ENCODE measurements at places on chromosomes 2 and 18.

DNA sequence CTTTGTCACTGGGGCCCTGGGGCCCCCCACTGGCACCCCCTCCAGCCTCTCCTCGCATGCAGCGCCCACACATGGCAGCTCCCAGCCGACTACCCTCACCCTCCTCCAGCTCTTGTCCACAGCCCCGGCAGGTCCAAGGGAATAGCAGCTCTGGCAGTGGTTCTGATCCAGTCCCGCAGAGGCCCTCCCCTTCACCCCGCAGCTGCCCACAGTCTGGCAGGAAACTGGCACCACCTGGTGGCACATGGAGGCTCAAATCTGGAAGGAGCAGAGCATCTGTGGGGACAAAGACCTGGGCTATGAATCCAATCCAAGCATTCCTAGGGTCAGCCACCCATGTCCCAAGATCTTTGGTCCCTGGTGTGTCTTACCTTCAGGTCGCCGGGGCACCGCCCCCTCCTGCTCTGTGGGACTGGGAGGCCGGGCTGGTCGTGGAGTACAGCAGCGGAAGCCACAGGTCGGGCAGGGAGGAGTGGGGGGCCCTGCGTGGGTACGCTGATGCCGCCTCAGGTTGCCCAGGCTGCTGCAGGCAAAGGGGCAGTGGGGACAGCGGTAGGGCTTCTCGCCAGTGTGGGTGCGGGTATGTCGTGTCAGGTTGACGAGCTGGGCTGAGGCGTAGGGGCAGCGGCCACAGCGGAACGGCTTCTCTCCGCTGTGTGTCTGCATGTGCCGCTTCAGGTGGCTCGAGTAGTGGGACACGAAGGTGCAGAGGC lies 2.3 kb downstream of the ZNF513 start:
- no peak for DNase-seq

- no peak for DNase-seq
These were observed 22.5 kb downstream of the SLC14A2 start for GRCh38 chr18:45637546-45638327.

- no peak for DNase-seq
These were observed 74.7 kb downstream of the PSMG2 start for GRCh38 chr18:12777500-12777944.

- no peak for DNase-seq
These were observed 223.7 kb downstream of the DCDC2C start for GRCh38 chr2:3927031-3927430.

GRCh38 chr2:203913947-203914346 lies 22.6 kb upstream of the ICOS start:
- DNase-seq, result no peak

- DNase-seq, result peak; percentile 47
These were observed 283.0 kb upstream of the PXDN start for GRCh38 chr2:2027271-2027670.

- DNase-seq, result no peak
These were observed 23.3 kb upstream of the IL18RAP start for GRCh38 chr2:102399499-102400141.

- DNase-seq, result no peak
These were observed 816.4 kb downstream of the SOCS6 start for GRCh38 chr18:71105078-71105819.

DNA sequence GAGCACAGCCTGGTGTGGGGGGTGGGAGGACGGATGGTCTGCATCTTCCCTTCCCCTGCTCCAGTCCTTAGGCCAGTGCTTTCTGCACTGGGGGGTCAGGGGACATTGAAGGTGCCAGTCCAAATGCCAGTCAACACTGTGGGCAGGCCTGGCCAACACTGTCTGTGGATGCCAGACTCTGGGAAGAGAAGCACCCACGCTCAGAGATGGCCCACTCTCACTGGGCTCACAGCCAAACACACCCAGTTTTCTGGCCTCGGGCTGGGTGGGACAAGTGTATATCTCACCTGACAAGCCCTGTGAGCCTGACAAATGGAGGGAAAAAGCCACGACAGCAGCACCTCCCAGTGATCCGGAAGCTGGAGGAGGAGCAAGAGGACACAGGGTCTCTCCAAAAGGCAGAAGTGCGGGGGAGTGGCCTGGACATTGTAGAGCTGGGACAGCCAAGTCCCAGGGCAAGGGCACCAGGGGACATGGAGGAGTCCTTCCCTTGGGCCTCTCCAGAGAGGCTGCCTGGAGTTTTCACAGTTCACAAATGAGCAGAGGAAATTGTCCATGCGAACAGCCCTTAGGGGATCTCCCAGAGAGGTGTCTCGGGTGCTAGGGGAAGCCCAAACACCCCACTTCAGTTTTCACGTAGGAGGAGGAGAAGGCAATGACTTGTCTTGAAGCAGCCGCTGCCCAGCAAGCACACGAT lies 79.3 kb downstream of the SDC1 start:
- DNase-seq, result no peak

GRCh38 chr18:5488844-5489243 lies 55.0 kb downstream of the EPB41L3 start:
- DNase-seq, result no peak

- no peak for DNase-seq
These were observed 66.2 kb downstream of the MDH1 start for GRCh38 chr2:63654959-63655358.

GRCh38 chr2:8264981-8265380 lies 416.9 kb upstream of the ID2 start:
- DNase-seq, result no peak

DNA sequence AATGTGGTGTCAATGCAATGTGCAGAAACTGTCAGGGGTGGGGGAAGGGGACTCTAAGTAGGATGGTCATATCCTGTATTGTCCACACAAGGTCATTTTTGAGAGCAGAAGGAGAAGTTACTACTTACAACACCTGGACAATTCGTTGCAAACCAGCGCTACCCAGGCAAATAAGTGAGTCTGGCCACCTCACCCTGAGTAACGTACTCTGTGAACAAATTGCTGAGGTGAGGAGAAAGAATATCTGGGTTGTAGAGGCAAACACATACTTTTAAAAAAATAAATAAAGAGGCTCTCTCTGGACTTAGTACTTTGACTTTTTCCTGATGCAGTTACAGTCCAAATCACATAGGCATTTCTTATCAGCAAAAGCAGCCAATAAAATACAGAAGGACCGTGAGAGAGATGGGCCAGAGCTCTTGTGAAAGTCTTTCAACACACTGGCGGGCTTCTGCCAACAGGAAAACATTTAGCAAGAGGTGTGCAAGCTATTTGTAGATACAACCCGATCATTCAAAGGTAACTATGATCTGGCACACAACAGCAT lies 268.2 kb upstream of the ID2 start:
- DNase-seq, result no peak

- DNase-seq, result peak; percentile 56
These were observed 21.9 kb downstream of the TEX44 start for GRCh38 chr2:231614559-231615057.

DNA sequence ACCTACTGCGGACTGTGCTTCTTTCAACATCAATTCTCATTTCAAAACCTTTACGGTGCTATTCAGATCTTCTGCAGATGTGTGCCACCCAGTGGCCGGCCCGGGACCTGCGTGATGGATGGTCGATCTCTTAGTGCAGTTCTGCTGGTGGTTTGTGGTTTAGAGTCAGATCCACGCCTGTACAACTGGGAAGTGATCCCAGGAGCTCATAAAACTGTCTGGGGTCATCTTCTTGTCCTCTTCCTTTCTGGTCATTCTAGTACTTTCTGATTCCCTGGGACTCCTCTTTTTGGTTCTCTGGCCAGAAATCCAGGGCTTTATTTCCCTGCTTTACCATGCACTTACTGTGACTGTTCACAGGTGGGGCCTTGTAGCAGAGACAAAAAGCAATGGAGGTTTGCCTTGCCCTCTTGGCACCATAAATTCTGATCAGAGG lies 15.8 kb upstream of the SELENOI start:
- DNase-seq, result peak; percentile 88

GRCh38 chr2:174607989-174608865 lies 10.6 kb upstream of the WIPF1 start:
- no peak for DNase-seq

GRCh38 chr18:55838319-55838718 lies 250.3 kb upstream of the TCF4 start:
- DNase-seq, result no peak

DNA sequence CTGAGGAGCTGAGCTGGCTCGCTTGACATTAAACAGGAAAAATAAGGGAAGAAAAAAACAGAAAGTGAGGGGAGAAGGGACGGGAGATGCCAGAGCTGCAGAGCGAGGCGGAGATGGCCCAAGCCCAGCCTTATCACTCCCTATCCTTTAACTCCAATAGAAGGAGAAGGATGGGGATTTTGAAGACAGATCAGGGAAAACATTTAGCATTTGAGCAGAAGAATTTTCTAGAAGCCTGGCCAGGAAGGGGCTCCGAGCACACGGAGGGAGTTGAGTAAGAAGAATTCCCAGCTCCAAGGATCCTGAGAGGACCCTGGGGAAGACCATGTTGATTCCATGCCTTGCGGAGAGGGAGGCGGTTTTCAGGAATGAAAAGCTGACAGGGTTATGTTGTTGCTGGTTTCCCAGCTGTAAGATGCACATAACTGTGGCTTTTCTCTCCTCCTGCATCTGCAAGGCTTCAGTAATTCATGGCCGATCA lies 35.6 kb downstream of the TWIST2 start:
- DNase-seq, result no peak

DNA sequence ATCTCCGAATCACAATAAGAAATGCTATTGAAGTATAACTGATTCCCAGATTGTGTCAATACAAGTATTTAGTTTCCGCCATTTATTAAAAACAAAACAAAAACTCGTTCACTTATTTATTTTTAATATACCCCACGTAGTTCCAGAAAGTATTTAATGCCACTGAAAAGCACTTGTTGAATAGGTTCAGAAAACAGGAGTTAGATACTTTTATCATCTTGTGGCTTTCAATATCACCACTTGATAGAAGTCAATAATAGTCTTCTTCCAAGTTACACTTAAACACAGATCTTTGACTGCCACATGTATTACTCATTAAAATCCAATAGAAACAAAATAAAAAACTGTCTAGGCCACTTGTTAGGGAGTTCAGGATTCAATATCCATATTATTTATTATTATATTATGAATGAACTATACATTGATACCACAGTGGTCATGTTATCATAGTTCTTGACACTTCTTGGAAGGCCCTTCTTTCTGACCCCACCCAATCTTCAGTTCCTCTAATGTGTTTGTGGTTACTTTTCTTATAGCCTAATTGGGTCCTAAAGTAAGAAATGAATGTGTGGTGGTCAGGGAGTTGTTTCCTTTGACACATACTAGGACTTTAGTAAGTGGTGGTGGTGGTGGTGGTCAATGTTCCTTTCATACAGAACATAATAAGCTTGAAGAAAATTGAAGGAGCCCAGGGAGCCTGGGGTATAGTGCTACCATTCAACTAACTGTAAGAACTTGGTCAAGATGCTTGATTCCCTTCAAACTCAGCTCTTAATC lies 221.3 kb upstream of the ITGA4 start:
- no peak for DNase-seq

GRCh38 chr2:194328456-194328855 lies 1328.6 kb upstream of the SLC39A10 start:
- peak; percentile 60 for DNase-seq

GRCh38 chr18:74255131-74255616 lies 36.6 kb downstream of the CYB5A start:
- DNase-seq, result no peak

GRCh38 chr2:147688242-147688641 lies 156.6 kb upstream of the ACVR2A start:
- DNase-seq, result no peak

GRCh38 chr2:189613077-189613636 lies 32.6 kb upstream of the SLC40A1 start:
- no peak for DNase-seq

GRCh38 chr2:215737477-215737876 lies 275.9 kb downstream of the MREG start:
- DNase-seq, result no peak

GRCh38 chr2:64595397-64596176 lies 58.1 kb downstream of the SERTAD2 start:
- DNase-seq, result no peak

DNA sequence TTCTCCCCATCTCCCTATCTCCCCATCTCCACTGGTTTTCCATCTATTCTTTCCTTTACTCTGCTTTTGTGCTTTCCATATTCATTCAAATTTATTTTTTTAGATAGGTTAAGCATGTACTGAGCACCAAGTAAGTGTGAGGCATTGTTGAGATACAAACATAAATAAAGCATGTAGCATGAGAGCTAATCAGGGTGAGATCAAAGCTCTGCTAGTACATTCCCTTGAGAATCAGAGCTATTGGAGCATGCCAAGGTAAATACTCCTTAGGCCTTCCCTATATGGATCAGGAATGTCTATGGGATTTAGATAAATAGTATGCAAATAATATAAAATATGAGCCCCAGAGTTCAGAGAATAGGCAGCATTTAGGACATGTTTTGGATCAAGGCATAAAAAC lies 25.3 kb downstream of the BABAM2 start:
- DNase-seq, result no peak

DNA sequence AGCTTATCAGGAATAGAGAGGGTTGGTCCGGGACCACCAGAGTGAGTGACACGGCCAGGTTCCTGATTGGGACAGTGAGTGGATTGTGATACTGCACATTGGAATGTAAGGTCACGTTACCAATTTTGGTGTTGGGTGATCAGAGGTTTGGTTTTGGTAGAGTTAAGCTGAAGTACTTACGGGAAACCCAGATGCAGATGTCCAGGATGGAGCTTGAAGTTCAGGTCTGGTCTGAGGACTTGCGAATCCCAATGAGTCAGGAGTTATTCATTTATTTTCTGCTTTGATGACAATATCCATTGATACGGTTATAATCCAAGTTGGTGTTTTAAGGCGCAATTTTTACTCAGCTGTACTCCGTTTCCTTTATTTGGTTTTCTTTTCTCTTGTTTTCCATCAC lies 273.6 kb downstream of the ALPK2 start:
- DNase-seq, result no peak

DNA sequence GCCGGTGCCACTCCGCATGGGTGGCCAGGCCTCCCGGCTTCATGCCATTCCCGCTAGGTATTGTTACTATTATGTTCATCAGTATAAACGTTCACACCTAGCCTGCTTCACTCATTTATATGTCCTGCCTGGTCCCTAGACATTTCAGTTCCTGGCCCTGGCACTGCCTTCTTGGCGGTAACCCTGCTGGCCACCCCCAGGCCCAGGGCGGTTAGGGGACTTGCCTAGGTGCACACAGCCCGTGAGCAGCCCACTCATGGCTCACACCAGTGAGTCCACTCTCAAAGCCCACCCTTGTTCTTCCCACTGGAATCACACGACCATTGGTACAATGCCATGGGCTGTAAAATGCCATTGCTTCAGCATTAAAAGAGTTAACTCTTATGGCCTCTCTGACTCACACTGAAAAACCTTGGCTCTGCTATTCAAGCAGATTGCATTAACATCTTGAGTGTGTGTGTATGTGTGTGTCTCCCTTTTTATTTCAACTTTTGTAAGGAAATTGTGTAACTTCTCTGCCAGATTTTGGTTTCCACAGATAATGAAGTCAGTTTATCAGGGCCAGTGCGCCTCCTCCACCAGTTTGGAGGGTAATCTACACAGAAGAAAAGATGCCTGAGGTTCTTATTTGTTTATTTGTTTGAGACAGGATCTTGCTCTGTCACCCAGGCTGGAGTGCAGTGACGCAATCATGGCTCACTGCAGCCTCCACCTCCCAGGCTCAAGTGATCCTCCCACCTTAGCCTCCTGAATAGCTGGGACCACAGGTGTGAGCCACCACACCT lies 74.2 kb downstream of the RAB31 start:
- no peak for DNase-seq

Measured in posterior cingulate gyrus (tissue), 11 donors.